ENCODE measurements at places on chromosomes 13 and 19.

GRCh38 chr13:32408296-32409000, 19.5 kb downstream of the N4BP2L1 start:
- DNase-seq, result no peak

GRCh38 chr13:78806457-78806856, 147.5 kb upstream of the OBI1 start:
- DNase-seq, result peak; percentile 6

DNA sequence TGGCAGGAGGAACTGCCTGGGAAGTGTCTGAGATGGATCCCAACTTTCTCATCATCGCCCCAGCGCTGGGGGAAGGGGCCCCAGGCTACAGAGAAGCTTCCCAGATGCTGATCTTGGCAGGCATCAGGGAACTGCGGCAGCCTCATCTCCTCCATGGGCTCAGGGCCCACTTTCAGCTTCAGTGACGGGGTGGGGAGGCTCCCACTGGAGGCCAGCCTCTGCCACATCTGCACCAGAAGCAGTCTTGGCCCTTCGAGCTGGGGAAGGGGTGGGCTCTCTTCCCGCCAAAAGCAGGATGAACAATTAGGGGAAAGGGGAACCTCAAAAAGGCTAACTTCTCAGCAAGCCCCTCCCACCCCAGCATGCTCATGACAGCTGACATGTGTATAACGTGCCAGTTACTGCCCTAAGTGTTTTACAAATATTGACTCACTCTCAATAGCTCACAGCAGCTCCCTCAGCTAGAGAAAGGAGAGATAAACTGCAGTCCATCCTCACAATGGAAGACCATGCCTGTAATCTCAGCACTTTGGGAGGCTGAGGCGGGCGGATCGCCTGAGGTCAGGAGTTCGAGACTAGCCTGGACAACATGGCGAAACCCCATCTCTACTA, 7.1 kb upstream of the S1PR2 start:
- DNase-seq, result peak; percentile 26

GRCh38 chr19:58439576-58440554, at the start of gene ZNF132:
ZNF132 (minus strand) TSS chr19:58440153; CDS start chr19:58439821, 332 bp downstream.
- DNase-seq, result peak; percentile 85

DNA sequence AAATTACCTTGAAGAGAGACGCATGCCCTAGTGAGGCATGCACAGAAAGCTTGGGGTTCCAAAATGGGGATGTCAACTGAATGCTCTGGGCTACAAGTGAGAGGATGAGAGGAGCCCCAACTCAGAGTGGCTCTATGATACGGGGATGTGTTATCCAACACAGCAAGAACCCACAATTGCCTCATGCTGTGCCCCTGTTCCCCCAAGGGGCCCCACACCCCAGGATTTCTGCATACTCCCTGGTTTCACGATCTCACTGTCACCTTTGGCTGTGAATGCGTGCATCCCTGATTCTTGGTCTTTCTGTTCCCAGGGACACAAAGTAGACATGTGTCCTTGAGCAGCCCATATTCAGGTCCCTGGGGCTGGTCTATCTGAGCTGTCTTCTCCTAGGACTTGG, 29.3 kb downstream of the WDR88 start:
- no peak for DNase-seq

DNA sequence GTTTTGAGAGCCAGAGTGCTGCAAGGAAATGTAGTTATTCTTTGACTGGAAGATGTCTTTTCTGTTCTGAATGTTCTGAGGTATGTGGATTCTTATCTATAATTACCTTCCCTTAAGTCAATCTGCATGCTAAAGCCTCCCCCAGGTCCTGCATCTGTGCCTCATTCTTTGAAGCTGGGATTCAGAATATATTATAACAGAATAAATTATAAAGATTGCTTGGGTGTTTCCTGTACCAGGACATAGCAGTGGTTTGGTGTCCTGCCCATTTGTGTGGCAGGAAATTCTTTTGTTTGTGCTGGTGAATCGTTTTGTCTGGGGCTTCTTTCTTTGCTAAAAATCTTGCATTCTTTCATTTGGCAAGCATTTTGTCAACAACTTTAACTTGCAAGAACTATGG, 60.2 kb downstream of the ITGBL1 start:
- no peak for DNase-seq

- no peak for DNase-seq
These were observed 148.3 kb downstream of the POSTN start for GRCh38 chr13:37450276-37450675.

GRCh38 chr19:35017507-35017906, 12.8 kb upstream of the SCN1B start:
- DNase-seq, result no peak

DNA sequence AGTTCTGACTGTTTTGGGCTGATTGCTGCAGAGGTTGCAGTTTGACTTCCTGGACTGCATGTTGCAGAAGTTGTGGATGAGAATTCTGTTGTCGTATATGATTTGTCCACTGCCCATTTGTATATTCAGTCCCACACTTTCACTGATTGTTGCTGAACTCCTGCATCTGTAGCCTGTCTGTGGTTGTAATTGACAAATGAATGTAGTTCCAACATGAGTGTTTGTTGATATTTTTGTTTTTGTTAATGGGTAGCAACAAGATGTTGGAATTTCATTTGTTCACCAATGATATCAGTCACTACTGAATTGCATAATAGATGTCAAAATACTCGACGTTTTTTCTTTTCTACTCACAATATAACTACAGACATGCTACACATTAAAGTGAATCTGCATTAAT, 533.9 kb downstream of the DCT start:
- DNase-seq, result no peak

DNA sequence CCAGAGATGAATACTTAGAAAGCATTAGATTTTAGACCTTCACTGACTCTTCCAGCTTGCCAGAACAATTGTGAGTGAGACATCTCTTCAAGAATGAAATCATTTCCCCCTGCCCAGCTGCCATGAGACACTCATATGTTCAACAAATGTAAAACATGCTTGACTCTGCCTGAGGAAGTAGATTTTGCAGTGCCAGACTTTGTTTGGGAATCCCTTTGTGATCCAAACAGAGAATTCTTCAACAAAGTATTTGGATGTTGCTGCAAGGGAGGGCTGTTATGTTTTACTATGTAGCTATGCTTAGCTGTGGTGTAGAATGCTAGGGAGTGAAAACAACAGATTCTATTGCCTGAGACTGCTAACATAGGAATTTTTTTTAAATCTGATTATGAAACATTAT, 416.4 kb downstream of the DCT start:
- no peak for DNase-seq

DNA sequence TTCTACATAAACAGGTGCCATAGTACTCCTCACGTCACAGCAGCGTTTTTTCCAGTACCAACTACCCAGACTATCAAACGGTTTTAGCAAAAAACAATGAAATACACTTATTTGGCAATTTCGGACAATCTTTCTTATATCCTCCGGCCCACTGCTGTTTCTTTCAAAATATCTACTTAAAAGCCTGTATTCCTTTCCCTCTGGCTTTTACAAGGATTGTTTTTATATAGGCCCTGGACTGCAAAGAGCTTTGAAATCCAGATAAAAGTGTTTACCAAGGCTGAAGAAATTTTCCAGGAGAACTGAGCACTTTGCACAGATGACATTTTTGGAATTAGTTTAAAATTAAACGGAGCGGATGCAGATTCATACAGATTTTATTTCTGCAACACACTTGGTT, 255.9 kb upstream of the STARD13 start:
- DNase-seq, result no peak
